ENCODE measurements at places on chromosomes 6 and 20.

DNA sequence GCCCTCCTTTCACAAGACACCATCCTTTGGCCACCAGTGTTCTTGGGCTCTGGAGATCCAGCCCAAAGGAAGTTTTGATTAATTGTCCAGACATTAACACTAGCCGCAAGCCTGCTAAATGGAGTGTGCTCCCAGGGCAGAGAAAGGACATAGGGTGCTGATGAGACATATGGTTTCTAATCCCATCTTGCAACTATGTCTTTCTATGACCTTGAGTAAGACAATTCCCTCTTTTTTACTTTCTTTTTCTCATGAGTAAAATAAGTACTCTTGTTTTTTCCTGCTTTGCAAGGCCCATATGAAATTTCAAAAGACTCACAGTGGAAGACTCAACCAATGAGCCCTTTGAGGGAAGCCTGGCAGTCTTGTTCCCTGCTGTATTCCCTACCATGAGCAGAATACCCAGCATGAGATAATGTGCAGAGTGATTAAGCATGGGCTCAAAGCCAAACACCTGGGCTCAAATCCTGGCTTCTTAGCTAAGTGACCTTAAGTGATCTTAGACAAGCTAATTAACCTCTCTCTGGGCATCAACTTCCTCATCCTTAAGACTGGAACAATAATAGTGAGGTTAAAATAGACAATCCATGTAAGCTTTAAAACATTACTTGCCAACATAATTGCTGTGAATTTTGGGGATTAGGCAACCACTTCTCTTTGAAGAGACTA lies at the start of gene WFDC10B:
Gene WFDC10B (minus strand): TSS at position 51 of the 669 bp plus-strand sequence. CDS start 19,027 bp downstream, outside the sequence.
- DNase-seq: peak; percentile 21

GRCh38 chr20:18058661-18059467 lies 1.1 kb upstream of the OVOL2 start:
- DNase-seq: peak; percentile 12

GRCh38 chr6:125759959-125760457 lies 10.6 kb downstream of the HEY2 start:
- no peak for DNase-seq

- DNase-seq: no peak
Observed at GRCh38 chr20:1666802-1667201, 9.2 kb upstream of the SIRPG start.

- no peak for DNase-seq
Observed at GRCh38 chr6:145882121-145882531, 67.5 kb upstream of the FBXO30 start.

DNA sequence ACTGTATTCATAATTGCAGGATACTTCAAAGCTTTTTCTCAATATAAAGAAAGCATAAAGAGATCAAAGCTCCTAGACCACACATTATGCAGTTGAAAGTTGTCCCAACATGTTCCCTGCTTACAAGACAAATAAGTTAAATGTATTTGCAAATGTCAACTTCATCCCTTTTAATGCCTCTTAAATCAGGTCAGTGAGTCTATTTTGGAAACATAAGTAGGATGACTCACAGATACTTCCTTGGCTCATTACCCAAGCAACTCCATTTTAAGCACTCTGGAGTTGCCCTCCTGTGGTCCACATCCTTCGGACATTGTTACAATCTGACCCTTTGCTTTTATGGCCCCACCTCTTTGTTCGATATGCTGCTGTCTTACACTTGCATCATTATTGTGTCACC lies 162.0 kb downstream of the FAXC start:
- DNase-seq: no peak

DNA sequence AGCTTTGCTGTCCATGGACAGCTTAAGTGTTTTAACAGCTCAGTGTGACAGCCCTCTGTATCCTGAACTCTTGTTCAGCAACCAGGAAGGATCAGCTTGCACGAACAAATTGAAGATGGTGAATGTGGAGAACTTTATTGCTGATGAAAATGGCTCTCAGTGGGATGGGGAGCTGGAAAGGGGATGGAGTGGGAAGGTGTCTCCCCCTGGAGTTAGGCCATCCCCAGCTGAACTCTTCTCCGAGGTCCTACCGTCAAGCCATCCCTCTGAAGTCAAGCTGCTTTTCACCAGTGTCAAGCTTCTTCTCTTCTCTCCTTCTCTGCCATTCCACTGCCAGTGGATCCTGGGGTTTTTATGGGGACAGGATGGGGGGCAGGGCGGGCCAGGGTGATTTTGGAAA lies 26.6 kb downstream of the NT5E start:
- DNase-seq: no peak

- DNase-seq: no peak
Observed at GRCh38 chr6:15386756-15387112, 140.9 kb downstream of the JARID2 start.

DNA sequence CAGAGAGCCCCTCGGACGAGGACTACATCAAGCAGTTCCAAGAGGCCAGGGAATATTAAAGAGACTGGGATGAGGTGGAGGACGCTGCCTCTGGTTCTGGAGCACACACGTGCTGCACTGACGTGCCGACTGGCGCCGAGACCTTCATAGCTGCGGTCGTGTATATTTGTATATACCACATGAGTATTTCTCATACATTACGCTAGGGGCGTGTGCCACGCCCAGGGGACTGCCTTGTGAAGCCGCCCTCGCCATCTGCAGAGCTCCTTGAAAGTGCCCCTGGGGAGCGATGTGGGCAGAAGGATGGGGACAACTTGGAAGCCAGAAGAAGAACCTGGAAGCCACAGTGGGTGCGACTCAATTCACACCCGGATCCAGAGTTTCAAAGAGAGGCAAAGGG lies 78.3 kb downstream of the ISM1 start:
- no peak for DNase-seq

DNA sequence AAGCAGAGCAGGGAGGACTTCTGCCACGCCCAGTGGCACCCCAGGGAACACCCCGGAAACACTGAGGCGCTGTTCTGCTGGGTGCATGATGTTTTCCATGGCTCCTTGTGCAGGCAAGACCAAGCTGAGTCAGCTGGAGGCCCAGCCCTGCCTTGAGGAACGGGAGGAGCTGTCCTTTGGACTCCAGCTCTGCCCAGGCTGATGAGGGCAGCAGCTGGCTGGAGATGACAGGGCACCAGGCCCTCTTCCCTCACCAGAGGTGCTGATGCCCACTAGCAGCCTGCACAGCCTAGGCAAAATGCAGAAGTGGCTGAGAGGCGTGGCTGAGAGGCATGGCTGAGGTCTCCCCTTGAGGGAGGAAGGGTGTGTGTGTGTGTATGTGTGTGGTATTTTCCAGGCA lies 2.4 kb downstream of the C6orf132 start:
- DNase-seq: peak; percentile 80

- no peak for DNase-seq
Observed at GRCh38 chr6:117359581-117359980, 66.2 kb downstream of the ROS1 start.

GRCh38 chr20:10217721-10218410 lies 764 bp upstream of the SNAP25 start:
- peak; percentile 58 for DNase-seq

DNA sequence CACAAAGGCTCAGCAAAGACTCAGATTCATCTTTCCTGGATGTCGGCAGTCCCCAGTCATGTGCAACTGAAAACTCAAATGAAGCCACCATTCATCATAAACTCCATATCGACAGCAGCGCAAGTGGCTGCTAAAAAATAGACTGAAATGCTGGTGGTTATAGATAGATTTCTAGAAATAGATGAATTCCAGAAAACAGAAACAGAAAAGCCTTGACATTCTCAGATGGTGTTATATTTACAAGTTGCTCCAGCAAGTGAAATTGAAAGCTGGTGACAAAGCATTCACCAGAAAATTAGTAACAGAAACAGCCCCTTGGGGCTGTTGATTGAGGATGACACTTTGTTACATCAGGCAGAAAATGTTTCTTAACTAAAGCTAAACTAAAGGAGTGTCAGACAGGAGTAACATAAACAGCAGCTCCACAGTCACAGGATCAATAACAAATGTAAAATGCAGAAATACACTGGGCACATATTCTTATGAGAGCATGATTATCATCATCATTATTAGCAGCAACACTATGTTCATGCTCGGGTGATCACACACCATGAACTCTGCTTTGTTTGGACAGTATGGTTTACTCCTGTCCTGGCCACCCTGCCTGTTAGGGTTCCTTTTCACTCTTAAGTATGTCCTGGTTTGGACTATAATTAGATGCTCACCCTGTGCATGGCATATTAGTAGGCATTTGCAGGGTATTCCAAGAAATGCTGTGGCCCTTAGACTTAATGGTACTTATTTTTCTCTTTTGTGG lies 36.4 kb upstream of the SLC35F1 start:
- no peak for DNase-seq

- DNase-seq: no peak
Observed at GRCh38 chr6:116884530-116884929, 7.5 kb downstream of the RFX6 start.

DNA sequence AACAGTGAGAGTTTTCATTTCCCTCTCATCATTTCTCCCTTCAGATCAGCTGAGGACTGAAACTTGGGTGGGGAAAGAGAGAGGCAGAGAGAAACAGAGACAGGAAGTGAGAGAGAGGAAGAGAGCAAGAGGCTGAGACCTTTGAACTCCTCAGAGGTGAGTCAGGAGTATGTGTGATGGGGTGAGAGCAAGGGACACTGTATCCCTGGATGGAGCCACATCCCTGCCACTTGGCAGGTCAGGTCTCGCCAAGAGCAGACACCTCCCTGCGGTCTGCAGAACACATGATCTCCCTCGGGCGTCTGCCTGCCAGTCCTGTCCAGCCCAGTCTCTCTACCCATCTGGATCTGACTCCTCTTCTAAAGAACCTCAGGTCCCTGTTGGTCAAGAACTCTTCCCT lies 62.7 kb upstream of the SYNDIG1 start:
- no peak for DNase-seq

GRCh38 chr6:30893001-30893591 lies 8.8 kb downstream of the DDR1 start:
- DNase-seq: no peak
